ENCODE measurements at places on chromosomes 7 and 10. TPM values are rescaled to one million over a fixed set of nuclear protein-coding genes. Genes with fewer than 3 reads are reported as not detected.

DNA sequence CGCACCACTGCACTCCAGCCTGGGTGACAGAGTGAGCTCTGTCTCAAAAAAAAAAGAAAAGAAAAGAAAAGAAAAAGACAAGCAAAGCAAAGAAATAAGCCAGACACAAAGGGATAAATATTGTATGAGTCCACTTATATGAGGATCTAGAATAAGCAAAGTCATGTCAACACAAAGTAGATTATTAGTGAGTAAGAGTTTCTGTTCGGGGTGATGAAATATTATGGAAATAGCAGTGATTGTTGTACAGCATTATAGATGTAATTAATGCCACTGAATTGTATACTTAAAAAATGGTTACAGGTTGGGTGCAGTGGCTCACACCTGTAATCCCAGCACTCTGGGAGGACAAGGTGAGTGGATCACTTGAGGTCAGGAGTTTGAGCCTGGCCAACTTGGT is 83.2 kb downstream of the HIP1 start:
- DNase-seq, result no peak

Gene HECW1
- not detected for total RNA-seq

- no peak for DNase-seq
Observed at GRCh38 chr7:42071372-42072261, 165.4 kb downstream of the GLI3 start.

Gene TMEM130
- not detected for total RNA-seq

Gene TRIL
- total RNA-seq, result 2.4 TPM

Gene EBLN1
- total RNA-seq, result not detected

Gene TAS2R5
- not detected for total RNA-seq

Gene INHBA
- 1.5 TPM for total RNA-seq

Gene HABP2
- total RNA-seq, result not detected

- DNase-seq, result no peak
Observed at GRCh38 chr10:92284112-92284704, 6.7 kb downstream of the CPEB3 start.

Gene ZNF92
- 3.3 TPM for total RNA-seq

- peak; percentile 72 for DNase-seq
Observed at GRCh38 chr7:5429253-5429856, 5.7 kb upstream of the TNRC18 start.

- DNase-seq, result no peak
Observed at GRCh38 chr7:80141376-80141775, 6.7 kb downstream of the GNAI1 start.

DNA sequence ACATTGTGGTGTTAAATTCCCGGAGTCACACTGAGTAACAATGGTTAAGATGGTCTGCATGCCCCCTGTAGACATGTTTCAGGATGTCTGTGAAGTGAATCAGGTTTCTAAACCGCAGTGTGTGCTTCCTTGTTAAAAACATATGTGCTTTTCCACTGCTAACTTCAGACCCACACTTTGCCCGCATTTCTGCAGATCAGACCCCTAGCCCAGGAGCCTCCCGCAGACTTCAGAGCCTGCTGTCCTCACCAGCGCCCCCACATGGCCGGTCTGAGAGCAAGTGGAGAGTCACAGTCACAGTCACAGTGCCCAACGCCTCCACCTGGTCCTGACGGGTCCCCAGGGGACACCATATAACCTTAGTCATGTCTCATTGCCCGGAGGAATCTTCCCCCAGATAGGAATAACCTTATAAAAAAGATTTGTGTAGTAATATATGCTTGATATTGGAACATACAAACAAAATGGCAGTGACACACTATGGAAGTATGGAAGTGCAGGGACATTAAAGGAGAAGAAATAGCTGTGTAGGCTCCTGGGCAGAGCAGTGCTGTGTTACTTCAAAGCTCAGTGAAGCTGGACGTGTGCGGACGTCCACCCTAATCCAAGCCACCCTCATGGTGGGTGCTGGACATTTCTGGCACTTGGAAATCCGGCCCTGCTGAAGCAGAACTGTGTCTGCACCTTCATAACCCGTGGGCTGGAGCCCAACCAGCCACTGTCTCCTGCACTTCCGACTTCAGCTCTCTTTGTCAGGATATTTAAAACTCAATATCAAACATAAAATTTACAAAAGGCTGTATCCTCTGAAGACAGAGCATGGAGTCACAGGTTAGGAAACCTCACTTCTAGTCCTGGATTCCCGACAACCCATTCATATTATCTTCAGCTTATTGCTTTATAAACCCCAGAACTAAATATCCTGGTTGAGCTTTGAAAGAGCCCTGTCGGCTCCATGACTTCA is 29.0 kb downstream of the GSTO2 start:
- no peak for DNase-seq

DNA sequence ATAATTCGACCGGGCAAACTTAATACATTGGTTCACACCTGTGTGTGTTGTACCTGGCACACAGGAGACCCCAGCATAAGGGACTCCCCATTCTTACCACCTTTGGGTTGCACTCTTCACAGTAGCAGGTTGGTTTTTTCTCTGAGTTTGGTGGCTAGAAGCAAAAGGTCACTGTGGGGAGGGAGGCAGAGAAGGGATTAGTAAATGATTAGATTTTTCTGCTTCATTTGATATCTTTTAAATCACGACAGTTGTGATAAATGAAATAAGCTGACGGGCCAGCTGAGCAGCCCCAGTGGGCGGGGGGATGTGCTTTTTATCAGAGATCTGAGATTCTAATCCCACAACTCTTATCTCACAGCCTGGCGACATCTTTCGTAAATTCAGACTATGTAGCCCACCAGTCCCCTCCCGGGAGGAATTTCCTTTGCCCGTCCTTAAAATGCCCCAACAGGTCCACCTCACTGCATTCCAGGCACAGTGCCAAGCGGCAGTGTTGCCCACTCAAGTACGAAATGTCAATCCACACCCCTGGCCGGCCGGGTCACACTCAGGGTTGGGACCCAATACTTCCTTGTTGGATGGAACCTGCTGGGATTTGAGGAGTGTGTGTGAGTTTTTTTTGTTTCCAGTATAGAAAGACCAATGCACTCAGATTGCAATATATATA is 10.5 kb upstream of the KCP start:
- no peak for DNase-seq

Gene ASB10
- 46.1 TPM for total RNA-seq

- no peak for DNase-seq
Observed at GRCh38 chr7:55191926-55192692, 173.0 kb upstream of the LANCL2 start.

- no peak for DNase-seq
Observed at GRCh38 chr10:126551202-126551601, 119.3 kb downstream of the C10orf90 start.

Gene ATG9B
- not detected for total RNA-seq

DNA sequence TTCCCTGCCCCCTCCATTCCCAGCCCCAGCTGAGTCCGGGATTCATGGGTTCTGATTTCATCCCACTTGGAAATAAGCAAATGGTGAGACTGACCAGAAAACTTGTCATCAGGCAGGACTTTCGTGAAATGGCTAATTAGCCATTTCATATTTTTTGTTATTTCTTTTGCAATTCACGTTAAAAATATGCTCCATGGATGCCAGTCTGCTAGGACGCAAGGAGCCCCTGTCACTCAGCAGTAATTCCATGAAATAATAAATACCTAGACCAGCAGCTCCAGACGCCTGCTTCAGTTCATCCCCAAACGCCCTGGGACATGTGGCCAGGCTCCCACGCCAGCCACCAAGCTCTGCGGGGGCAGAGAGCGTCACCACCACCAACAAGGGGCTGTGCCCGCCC is 111.0 kb downstream of the TRIL start:
- peak; percentile 32 for DNase-seq

Gene PON1
- total RNA-seq, result not detected

Gene SH2B2
- total RNA-seq, result 0.99 TPM

Gene OLAH
- total RNA-seq, result not detected

Gene CDC14C
- not detected for total RNA-seq

DNA sequence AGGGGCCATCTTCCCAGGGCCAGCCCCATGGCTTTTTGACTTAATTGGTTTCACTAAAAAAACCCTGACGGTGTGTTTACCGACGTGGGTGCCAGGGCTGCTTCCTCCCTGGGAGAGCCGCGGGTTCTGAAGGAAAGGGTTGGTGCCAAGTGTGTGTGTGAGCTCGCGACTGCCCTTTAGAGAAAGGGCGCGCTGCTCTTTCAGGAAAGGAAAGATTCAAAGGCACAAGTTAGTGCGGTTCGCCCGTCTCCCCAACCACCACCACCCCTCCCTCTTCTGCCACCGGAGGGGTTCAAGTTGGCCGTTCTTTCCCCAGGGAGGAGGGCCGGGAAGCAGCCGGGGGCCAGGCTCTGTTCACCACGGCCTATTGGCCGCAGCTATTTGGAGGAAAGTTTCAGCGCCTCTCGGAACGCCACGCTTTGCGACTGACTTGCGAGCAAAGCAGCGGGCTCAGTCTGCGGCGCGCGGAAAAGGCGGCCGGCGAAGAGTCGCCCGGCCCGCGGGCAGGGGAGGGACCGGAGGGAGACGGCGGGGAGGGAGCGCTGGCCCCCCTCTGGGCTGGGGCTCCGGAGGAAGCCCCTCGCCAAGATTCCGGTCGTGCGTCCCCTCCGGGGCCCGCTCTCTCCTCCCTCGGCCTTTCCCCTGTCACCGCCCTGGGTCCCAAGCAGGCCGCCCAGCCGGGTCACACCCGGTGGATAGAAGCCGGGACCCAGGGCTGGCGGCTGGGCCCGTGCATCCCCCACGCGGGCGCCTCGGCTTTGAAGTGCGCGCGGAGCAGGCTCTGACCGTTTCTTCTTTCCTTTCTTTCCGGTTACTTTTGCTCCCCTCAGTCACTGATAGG is 165.9 kb upstream of the PPP1R3A start:
- DNase-seq, result peak; percentile 60

Gene PAX4
- total RNA-seq, result not detected

GRCh38 chr7:101386558-101387231 is 24.0 kb downstream of the COL26A1 start:
- DNase-seq, result peak; percentile 36

DNA sequence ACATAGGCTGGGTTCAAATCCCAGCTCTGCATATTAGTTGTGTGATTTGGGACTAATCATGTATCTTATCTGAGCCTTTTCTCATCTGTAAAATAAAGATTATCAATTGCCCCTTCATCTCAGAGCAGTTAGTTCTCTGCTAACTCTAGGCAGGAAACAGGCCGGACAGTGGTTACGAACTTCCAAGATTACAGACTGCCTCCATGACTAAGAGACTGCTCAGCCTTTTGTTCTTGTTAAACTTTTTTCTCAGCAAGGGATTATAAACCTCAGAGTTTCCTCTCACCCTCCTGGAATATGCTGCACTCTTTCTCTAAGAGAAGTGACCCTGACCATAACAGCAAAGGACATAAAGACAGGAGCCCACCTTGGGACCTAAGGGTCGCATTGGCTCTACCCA is 52.5 kb upstream of the NFKB2 start:
- no peak for DNase-seq

- DNase-seq, result peak; percentile 38
Observed at GRCh38 chr7:102415685-102416225, 17.6 kb upstream of the ORAI2 start.

- DNase-seq, result no peak
Observed at GRCh38 chr7:144006029-144006691, 6.0 kb downstream of the OR6B1 start.

Gene TMEM236
- 0.30 TPM for total RNA-seq

- no peak for DNase-seq
Observed at GRCh38 chr7:12898004-12898403, 210.6 kb downstream of the ARL4A start.

Gene SYT15B
- total RNA-seq, result 1.8 TPM

DNA sequence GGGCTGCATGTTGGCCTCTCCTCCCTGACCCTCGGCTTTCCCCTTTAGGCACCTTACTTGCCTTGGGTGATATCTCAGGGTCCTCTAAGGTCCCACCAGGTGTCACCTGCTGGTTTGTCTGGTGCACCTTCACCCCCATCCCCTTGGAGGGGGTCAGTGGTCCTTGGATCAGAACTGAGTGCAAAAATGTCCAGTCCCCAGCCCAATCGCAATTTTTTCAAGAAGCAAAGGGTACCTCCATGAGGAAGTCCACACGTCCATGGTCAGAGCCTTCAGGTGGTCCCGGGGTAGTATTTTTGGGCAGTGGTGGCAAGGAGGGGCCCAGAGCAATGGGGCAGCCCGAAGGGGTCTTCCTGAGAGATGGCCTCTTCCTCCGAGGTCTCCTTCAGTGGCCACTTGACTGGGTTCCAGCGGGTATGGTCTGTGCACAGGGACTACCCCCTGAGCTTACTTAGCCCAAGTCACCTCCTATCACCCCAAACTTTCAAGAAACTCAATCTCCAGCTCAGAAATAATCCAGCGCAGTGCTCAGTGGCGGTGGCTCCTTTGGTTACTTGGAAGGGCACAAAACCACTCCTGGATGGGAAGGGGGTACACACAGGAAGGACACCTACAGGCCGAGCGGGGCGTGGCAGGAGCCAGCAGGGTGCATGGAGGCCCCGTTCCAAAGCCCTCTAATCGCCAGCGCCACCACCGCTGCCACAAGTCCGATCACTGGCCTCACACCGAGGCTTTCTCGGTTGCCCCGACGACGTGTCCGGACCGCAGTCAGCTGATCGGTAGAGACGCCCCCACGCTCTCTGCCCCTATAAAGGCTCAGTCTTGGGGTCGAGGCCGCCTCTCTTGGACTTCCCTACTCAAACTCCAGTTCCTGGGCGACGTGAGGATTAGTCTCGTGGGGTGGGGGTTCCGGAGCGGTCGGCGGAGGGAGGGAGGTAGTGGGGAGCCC is 4.5 kb downstream of the SAP25 start:
- peak; percentile 62 for DNase-seq

DNA sequence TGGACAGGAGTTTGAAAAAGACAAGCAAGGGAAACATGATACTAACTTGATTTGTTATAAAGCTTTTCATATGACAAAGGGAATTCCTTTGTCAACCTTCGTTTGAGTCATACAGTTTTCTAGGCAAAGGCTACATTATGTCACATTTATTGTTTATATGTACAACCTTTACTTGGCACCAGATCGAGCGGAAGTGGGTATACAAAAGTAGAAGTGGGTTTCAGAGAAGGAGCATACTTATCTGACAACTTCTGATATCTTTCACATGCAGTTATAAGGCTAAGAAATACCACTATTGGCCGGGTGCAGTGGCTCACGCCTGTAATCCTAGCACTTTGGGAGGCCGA is 11.0 kb downstream of the STMP1 start:
- no peak for DNase-seq

- no peak for DNase-seq
Observed at GRCh38 chr7:92872701-92873100, 36.3 kb upstream of the CDK6 start.

DNA sequence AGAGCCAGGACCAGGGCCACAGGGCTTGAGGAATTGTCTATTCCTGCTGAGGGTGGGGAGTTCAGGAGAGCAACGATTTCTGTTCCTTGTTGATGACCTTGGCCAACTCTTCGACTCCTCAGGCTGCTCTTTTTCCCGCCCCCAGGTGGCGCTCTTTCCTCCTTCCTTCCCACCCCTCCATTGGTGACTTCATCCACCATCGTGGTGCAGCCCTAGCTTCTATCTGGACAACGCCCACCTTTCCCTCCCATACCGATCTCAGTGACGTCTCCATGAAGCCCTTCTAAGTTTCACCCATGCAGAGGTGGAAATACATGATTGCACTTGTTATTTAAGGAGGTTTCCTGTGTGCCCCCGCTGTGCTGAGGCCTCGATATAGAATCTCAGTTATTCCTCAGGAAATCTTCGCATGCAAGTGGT is 22.1 kb upstream of the CARD11 start:
- DNase-seq, result peak; percentile 50

Data from left ventricle myocardium superior (tissue), 1 donor.